ENCODE measurements at places on chromosomes 16 and 17. TPM values are rescaled to one million over a fixed set of nuclear protein-coding genes. Genes with fewer than 3 reads are reported as not detected.

DNA sequence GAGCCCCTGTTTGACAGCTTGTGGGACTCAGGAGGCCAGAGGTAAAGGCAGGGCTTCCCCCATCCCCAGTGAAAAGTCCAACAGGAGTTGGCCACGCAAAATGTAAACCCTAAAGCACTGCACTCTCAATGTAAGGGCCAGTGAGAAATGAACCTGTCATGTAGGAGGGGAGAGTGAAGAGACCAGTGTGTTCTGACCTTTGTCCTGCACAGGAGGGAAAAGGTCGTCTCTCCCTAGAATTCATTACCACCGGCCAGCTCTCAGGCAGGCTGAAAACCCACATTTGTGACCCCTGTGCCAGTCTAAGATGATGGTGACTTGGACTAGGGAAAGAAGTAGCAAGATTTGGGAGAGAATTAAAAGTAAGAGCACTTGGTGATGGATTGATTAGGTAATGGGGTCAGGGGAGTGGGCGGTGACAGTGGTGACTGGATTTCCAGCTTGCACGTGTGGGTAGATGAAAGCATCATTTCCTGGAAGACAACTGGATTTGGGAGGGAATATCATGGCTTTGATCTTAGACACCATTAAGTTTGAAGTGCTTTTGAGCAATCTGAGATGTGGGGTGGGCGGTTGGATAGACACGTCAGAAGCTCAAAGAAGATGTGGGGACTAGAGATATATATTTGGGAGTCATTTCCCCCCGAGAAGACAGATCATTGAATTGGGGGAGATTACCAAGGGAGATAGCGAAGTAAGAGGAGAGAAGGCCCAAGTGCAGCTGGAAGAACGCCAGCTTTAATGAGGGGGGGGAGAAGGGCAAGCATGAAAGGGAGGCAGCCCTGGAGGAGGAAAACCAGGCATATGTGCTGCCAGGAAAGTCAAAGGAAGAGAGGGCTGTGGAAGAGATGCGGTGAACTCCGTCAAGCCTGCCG is 119.5 kb downstream of the NTN1 start:
- DNase-seq = no peak

KRTAP3-1 gene
- not detected for total RNA-seq

- DNase-seq = no peak
Measured at GRCh38 chr16:50372611-50373344, 4.0 kb upstream of the BRD7 start.

GRCh38 chr17:51120357-51120738 is 320 bp downstream of the SPAG9 start:
- no peak for DNase-seq

GRCh38 chr16:67011274-67011673 is 17.7 kb upstream of the CBFB start:
- DNase-seq = no peak

KRTAP4-6 gene
- total RNA-seq = not detected

HAP1 gene
- 0.33 TPM for total RNA-seq

GRCh38 chr17:77749321-77749751 is 209.2 kb upstream of the TNRC6C start:
- no peak for DNase-seq

DNA sequence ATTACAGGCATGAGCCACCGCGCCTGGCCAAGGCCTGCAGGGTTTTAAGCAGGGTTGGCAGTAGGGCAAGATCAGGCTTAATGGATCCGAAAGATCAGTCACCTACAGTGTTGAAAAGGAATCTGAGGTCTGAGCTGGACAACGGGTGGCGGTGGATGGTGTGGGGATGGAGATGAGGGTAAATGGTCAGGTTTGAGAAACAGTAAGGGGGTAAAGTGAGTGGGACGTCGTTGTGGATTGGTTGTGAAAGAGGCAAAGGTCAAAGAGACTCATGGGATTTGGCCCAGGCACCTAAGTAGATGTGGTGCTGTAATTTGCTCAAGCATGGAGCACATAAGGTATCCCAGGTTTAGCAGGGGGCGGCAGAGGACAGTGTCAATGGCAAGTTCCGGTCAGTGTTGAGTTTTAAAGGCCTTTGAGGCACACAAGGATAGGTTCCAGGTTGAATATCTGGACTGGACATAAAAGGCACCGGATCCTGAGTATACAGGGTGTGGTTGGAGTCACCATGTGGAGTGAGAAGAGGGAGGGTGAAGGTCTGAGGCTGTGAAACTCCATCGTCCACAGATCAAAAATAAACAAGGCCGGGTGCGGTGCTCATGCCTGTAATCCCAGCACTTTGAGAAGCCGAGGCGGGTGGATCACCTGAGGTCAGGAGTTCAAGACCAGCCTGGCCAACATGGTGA is 1.1 kb upstream of the SLC16A5 start:
- no peak for DNase-seq

GRCh38 chr17:75945211-75945610 is 4.4 kb upstream of the FBF1 start:
- no peak for DNase-seq

DNA sequence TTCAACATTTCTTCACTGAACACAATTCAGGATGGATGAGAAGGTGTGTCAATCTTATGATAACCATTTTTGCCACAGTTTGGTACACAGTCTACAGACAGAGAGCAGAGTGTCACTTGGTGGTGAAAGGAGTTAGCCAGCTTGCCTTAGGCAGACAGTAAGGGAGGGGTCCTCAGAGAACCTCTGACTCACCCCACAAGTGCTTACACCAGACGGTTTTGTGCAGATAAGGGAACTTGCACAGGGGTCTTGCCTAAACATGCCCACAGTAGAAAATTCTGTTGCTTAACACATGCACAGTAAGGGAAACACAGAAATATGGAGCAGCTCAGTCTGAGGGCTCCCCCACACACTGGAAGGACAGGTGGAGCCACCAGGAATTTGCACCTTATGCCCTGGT is 204.5 kb upstream of the CDH8 start:
- DNase-seq = no peak

TBC1D3 gene
- total RNA-seq = not detected

IL34 gene
- total RNA-seq = not detected

- DNase-seq = no peak
Measured at GRCh38 chr17:53227111-53227510, 595.6 kb upstream of the KIF2B start.

DNA sequence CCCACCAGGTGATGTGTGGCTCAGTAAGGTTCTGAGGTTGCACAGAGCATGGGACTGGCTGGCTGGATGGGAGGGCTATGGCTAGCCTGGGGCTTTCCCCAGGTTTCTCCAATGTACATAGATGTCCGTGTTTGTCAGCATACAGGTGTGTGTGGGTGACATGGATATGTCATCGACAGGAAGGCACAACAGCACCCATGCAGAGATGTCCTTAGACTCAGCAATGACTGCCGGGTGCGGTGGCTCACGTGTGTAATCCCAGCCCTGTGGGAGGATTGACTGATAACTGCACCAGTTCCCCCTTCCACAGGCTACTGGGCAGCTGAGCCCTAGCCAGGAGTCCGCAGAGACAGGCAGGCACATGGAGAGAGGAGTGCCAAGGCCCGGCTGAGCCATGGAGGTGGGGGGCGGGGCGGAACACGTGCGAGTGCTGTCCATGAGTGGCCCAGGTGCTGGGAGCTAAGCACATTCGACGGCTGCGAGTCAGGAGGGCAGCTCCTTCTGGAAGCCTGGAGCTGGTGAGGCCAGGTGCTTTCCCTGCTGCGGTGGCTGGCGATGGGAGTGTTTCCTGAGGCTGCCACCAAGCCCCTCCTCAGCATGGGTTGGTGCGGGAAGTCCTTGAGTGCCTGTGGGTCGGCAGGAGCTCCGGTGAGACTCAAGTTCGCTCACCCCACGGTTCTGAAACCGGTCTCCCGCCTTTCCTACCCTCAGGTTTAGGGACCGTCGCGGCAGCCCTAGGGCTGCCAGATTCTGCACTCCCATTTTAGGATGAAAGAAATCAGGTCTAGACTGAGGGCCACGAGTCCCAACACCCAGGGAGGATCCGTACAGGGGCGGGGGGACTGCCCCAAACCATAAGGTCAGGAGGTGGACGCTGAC is 858 bp upstream of the ASPSCR1 start:
- no peak for DNase-seq

ZSCAN10 gene
- not detected for total RNA-seq

- no peak for DNase-seq
Measured at GRCh38 chr17:27518048-27518447, 61.8 kb downstream of the KSR1 start.

- DNase-seq = no peak
Measured at GRCh38 chr16:25413975-25414374, 156.3 kb upstream of the ZKSCAN2 start.

- no peak for DNase-seq
Measured at GRCh38 chr17:57666201-57666870, 78.8 kb downstream of the CCDC182 start.

MYH13 gene
- not detected for total RNA-seq

EFNB3 gene
- total RNA-seq = 0.11 TPM

DNA sequence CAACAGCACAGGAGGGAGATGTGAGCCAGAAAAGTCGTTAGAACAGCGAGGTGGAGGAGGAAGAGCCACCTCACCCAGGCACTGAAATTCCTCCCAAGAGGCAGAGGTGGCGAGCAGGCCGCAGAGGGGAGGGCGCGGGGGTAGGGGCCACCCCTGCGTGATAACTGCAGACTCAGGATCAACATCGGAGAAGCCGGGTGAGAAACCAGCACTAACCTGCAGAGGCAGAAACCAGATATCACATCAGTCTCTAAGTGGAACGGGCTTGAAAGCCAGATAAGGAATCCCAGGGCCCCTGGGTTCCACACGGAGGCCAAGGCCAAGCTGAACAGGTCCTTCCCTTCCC is 39.4 kb upstream of the ZC3H18 start:
- DNase-seq = no peak

DNA sequence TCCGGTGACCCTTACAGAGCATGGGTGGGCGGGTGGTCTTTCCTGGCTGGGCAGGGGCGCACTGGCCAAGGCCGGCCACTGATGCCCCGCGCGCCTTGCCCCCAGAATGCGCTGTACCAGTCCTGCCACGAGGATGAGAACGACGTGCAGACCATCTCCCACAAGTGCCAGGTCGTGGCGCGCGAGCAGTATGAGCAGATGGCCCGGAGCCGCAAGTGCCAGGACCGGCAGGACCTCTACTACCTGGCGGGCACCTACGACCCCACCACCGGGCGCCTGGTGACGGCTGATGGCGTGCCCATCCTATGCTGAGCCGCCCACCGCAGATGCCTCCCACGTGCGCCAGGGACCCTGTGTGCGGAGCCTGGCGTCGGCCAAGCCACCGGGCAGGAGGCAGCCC is 49.1 kb downstream of the ACTG1 start:
- DNase-seq = no peak

GRCh38 chr17:39486242-39486641 is 25.0 kb downstream of the CDK12 start:
- DNase-seq = no peak

GRCh38 chr16:67210069-67210937 is 11.4 kb downstream of the ELMO3 start:
- no peak for DNase-seq

GRCh38 chr16:80407265-80407987 is 133.4 kb upstream of the DYNLRB2 start:
- DNase-seq = no peak

DNA sequence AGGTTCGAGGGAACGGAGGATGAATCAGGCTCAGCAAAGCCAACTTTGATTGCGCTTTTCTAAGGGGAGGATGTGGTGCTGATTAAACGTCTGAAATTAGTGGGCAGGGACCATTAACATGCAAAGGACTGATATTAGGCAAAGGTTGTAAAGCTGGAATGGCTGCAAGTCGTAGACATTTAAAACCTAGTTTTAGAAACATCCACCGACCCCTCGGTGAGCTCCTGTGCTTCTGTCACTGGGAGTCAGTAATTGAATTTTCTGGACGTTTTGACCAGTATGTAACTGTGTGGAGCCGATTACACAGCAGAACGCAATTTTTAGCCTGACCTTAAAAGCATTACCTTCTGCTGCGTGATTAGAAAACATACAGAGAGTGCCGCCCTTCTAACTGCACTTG is 220.6 kb upstream of the HSBP1 start:
- DNase-seq = no peak

DNA sequence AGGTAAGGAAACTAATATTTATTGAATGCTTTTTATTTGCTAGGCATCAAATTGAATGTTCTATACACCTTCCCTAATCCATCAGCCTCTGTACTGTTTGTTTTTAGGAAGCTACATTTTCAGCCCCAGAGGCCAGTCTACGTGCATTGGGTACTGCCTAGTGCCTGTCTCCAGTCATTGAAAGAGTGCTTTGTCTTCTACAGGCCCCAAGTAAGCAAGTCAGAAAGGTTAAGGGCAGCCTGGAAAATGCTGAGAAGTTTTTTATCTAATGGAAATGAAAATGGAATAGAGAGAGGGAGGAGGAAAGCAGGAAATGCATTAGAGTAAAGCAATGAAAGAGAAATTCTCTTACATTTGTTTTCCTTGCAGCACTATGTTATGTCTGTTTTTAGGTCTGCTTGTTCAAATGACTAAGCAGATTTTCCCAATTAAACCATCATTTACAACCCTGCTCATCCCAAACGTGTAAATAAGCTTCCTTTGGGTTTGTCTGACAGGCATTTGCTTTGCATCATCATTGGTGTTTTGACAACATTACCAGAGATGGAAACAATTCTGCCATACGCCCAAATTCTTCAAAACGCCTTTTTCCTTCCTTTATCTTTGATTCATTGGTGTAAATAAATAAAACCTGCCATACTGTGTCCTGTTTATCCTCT is 116.0 kb upstream of the GOT2 start:
- DNase-seq = no peak

DNA sequence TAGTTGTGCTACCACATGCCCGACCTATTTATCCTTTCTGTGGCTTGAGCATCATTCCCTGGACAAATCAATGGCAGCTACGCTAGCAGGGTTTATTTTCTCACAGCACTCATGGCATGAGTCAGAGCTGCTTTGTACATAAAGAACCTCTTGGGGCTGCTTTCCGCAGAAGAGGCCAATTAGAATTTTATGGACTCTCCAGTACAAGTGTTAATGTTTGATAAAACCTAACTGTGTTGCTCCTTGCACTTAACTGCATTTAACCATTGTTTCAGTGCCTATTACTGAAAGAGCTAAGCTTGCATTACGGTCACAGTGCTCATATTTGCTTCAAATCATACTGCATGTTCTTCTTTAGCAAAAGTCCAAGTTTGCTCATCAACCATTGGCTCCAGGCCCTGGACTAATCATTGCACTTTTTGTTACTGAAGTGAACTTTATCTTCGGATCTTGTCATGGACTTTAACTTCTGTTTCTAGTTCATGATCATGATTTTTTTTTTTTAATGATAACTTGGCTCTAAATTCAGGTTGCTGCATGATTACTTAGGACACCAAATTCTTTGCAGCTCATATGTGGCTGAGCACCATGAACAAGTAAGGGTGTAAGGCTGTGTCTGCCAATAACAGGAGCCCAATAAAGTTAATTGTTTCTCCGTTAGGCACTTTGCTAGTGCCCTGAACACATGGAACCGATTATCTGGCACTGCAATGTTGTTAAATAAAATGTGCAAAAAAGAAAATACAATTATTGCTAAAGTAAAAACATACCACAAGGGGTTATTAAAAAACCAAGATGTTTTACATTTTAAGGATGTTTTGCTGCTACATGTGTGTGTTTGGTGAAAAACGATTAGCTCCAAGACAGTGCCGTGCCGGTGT is 492.2 kb downstream of the KCNJ2 start:
- DNase-seq = no peak

All from CD4-positive, alpha-beta memory T cell (primary cell).